CD8-positive, alpha-beta memory T cell (primary cell): ENCODE measurements at places on chromosomes 16 and 17. TPM values are rescaled to one million over a fixed set of nuclear protein-coding genes. Genes with fewer than 3 reads are reported as not detected.

GRCh38 chr16:66113223-66113622 lies 253.3 kb upstream of the CDH5 start:
- DNase-seq = no peak

- no peak for DNase-seq
Observed at GRCh38 chr16:31238041-31238440, 21.1 kb upstream of the PYDC1 start.

Gene TLCD2
- total RNA-seq = 0.09 TPM

DNA sequence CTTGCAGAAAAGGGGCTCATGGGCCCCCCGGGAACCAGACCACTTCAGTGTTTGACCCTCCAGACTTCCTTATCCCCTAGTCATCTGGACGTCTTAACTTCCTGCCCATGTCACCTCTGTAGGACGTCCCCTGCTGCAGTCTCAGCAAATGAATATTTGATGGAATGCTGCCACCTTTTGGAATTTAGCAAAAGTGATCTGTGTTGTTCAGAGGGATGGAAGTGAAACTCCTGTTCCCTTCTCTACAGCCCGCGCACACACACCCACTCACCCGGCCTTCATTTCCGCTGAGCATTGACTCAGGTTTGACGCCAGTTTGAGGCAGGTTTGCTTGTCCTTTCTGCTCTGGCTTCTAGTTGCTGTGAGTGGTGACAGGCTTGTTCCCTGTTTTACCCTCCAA lies 507.2 kb upstream of the EEF2KMT start:
- DNase-seq = no peak

- DNase-seq = no peak
Observed at GRCh38 chr17:68576811-68577496, 24.2 kb downstream of the FAM20A start.

Gene GP1BA
- total RNA-seq = not detected

- DNase-seq = no peak
Observed at GRCh38 chr17:65856865-65857264, 295.4 kb upstream of the AXIN2 start.

DNA sequence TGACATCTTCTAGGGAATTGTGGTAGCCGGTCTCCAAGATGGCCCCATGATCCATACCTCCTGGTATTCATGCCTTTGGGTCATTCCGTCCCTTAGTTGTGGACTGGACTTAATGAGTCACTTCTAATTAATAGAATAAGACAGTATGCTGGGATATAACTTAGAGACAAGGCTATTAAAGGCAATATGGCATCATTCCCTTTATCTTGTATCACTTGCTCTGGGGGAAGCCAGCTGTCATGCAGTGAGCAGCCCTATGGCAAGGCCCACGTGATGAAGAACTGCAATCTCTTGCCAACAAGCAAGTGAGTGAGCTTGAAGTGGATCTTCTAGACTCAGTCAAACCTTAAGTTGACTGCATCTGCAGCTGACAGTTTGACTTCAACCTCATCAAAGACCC lies 97.8 kb upstream of the MED13 start:
- no peak for DNase-seq

DNA sequence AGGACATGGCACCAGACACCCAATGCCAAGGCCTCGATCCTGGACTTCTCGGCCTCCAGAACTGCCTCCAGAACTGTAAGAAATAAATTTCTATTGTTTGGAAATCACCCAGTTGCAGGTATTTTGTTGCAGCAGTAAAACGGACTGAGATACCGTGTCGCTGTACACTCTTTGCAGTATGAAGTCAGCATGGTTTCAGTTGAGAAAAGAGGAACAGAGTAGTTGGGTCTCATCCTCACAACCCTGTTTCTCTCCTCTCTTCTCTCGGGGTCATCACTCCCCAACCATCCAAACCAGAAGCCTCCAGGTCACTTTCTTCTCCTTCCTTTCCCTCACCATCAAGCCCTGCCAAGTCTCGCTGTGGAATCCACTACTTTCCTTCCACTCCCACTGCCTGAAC lies 77.8 kb downstream of the ADCY9 start:
- no peak for DNase-seq

GRCh38 chr17:77786740-77787505 lies 171.6 kb upstream of the TNRC6C start:
- DNase-seq = no peak

GRCh38 chr17:4184811-4185210 lies 41.8 kb downstream of the CYB5D2 start:
- DNase-seq = no peak

- DNase-seq = no peak
Observed at GRCh38 chr17:72843591-72843990, 248.9 kb downstream of the SLC39A11 start.

DNA sequence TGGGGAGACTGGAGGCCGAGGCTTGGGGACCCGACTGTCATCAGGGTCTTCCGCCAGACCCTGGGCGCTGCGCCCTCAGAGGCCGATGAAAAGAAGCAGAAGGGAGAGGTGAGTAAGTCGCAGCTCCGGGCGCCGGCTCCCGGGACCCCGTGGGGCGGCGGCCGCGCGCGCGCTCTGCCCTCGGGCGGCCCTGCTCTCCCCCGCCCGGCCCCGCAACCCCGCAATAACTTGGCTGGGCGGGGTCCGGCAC lies 392 bp upstream of the ABHD15 start:
- no peak for DNase-seq

- no peak for DNase-seq
Observed at GRCh38 chr16:12083631-12084030, 107.1 kb downstream of the SNX29 start.

Gene TEKT5
- total RNA-seq = not detected

Gene LGALS9B
- not detected for total RNA-seq

DNA sequence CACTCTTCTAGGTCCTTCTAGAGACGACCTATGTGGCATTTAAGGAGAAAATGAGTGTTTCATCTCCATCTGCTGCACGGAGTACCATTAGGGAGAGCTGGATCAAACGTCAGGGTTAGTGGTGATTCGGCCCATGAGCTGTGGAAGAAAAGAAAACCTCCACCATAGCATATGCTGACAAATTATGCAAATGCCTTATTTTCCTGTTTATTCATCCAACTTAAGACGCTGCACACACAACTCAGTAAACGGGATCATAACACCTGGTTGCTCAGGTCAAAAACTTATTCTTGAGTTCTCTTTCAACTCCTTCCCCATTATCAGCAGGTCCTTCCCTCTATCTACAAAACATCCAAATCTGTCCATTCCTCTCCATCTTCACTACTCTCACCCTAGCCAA lies 1.3 kb upstream of the MOSMO start:
- DNase-seq = no peak

Gene RAB11FIP4
- total RNA-seq = 15.1 TPM

GRCh38 chr16:65054457-65054856 lies 67.4 kb downstream of the CDH11 start:
- DNase-seq = no peak

Gene UBALD1
- 22.3 TPM for total RNA-seq

GRCh38 chr17:70875729-70876310 lies 706.5 kb downstream of the KCNJ2 start:
- DNase-seq = no peak

- peak; percentile 56 for DNase-seq
Observed at GRCh38 chr17:42067371-42068091, 17.1 kb upstream of the C17orf113 start.

- no peak for DNase-seq
Observed at GRCh38 chr17:14301279-14302090, 604 bp downstream of the HS3ST3B1 start.

GRCh38 chr16:78001451-78002025 lies 20.8 kb upstream of the CLEC3A start:
- no peak for DNase-seq

- peak; percentile 45 for DNase-seq
Observed at GRCh38 chr16:813204-813915, 12.8 kb upstream of the GNG13 start.

Gene SOX8
- 0.39 TPM for total RNA-seq

GRCh38 chr17:79002796-79003593 lies 6.6 kb downstream of the CANT1 start:
- DNase-seq = no peak

Gene TPPP3
- not detected for total RNA-seq

Gene HS3ST3B1
- 6.0 TPM for total RNA-seq

Gene CTRB2
- not detected for total RNA-seq

DNA sequence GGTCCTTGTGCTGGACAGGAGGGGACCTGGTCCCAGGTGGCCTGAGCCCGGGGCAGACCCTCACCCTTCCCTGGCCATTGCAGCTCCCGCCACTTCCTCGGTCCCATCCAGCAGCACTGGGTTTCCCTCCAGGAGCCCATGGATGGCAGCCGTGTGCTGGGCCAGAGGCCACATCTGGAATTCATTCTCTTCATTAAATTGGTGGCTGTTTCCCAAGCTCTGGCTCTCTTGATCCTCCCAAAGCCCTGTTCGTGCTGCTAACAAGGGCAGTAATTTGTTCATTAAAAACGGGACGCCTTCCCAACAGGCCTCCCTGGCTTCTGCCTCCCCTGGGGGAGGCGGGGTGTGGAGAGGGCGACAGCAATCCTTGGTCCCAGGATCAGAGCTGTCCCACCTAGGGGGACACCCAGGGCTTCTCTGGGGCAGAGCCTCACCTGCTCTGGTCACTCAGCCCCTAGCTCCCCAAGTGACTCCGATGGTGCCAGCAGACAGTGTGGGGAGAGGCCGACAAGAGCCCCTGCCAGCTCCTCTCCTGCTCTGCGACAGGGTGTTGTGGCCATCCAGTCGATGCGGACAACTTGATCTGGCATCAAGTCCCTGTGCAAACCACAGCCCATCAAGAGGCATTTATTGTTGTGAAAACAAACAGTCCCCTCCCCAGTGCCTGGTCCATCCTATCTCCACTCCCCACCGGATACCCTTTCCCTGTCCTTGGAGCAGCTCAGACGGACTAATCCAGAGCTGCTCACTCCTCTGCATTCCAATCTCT lies 44.0 kb downstream of the SDK2 start:
- DNase-seq = no peak

Gene CACNG3
- total RNA-seq = not detected

- no peak for DNase-seq
Observed at GRCh38 chr17:40621578-40621977, 26.0 kb downstream of the SMARCE1 start.

Gene AGRP
- total RNA-seq = not detected

Gene SMIM22
- total RNA-seq = not detected

Gene MYLK3
- total RNA-seq = 0.20 TPM
